SK-N-MC (cell line): ENCODE measurements at places on chromosomes 12 and 14.

DNA sequence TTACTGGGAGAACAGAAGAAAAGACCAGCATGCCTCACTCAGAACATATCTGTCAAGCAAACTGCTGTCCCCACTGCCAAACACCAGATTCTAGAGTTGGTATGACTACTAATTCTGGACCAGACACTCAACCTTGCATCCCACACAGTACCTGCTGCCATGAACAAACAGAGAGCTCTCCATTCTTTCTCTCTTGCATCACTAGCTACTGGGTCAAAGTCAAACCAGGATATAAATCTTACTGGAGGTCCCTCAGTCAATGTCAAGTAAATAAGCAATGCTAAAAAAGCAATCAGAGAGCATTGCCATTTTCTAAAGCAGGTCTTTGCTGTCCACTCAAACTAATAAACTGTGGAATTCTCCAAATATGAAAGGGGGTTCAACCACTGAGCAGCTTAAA, 452.4 kb upstream of the SEL1L start:
- DNase-seq: no peak

- DNase-seq: no peak
Observed at GRCh38 chr14:103155010-103155409, 31.7 kb downstream of the TNFAIP2 start.

DNA sequence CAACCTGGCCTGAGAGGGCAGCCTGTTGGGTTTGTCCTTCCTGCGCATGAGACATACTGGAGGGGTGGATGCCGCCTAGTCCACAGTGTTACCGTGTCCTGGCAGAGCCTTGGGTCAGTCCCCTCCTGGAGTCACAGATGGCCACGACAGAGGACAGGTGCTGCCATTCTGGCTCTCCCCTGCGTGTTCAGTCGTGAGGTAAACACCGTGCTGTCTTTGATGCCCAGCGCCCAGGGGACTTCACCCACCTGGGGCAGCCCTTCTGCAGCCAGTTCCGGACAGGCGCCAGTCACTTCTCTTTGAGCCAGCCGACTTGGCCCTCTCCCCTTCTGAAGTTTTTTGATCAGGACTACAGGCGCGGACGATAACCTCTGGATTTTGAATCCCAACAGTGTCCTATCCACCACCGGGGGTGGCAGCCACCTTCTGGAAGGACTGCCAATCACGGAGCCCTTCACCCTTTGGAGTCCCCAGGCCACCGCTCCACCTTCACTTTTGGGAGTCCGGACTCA, 933.0 kb downstream of the DIO2 start:
- no peak for DNase-seq

DNA sequence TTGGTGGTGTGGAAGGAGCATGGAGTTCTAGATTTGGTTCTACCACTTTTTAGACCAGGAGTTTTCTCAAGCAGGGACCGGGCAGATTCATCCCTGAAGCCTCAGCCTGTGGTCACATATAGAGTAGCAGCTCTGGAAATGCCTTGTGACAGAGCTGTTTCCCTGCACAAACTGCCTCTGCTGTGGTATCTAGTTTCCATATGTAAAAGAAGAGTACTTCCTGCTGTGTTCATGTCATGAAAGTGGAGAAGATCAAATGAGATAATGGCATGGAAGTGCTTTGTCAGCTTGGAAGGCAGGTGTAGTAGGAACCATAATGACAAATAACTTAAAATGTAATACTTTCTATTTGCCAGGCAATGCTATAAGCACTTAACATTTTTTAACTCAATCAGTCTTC, 26.1 kb downstream of the OTUB2 start:
- no peak for DNase-seq

- peak; percentile 51 for DNase-seq
Observed at GRCh38 chr14:68788996-68789820, 3.7 kb downstream of the ZFP36L1 start.

DNA sequence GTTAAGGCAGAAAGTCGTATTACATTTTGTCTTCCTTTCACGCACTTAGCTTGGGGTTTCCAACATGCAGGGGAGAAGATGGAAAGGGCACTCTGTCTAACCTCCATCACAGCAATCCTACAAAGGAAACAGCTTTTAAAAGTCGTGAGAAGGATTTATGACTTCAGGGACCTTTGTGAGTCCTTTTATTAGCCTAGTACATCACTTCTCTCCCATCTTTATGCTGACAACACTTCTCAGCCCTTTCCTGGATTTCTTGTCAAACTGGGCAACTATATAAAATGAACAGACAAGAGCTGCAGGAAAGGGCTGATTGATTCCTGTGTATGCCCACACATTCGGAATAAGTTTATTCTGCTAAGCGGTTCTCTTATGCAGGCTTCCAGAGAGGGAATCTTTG, 159.0 kb downstream of the DERA start:
- DNase-seq: no peak

GRCh38 chr12:8145754-8146441, 10.9 kb upstream of the ZNF705A start:
- DNase-seq: no peak

DNA sequence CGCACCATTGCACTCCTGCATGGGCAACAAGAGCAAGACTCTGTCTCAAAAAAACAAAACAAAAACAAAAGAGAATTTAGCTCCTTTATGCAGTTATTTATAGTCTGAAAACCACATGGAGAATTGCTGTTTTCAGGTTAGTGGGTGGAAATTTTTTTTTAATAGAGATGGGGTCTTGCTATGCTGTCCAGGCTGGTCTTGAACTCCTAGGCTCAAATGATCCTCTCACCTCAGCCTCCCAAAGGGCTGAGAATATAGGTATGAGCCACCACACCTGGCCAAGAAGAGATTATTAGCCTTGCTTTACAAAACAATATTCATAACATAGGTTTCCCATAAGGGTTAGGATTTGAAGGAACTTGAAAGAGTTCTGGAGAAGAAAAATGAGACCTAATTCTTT, 12.1 kb upstream of the SRP54 start:
- no peak for DNase-seq

DNA sequence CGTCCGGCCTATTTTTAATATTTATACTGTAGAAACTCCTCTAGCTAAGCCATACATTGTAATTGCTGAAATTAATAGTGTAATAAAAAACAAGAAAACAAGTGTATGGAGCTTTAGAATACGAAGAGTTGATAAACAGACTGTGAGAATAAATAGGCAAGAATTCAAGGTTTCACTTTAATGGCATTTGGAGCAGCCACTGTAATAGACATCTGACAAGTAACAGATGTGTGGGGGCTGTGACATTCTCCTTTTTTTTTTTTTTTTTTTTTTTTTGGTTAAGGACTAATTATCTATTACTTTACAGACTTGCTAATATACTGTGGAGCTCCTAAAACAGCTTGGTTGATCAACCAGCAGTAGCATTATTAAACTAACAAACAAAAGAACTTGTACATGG, 42.1 kb upstream of the CFAP54 start:
- DNase-seq: no peak

GRCh38 chr12:120534703-120535655, 823 bp downstream of the RNF10 start:
- no peak for DNase-seq

GRCh38 chr14:67500981-67501380, 12.5 kb upstream of the TMEM229B start:
- no peak for DNase-seq

GRCh38 chr14:61461808-61462275, 140.5 kb downstream of the PRKCH start:
- DNase-seq: no peak

- DNase-seq: no peak
Observed at GRCh38 chr12:124994437-124994975, 1.1 kb downstream of the BRI3BP start.

- DNase-seq: no peak
Observed at GRCh38 chr12:26244503-26244902, 49.1 kb downstream of the SSPN start.

GRCh38 chr12:27814411-27814810, 34.4 kb upstream of the MANSC4 start:
- DNase-seq: no peak

DNA sequence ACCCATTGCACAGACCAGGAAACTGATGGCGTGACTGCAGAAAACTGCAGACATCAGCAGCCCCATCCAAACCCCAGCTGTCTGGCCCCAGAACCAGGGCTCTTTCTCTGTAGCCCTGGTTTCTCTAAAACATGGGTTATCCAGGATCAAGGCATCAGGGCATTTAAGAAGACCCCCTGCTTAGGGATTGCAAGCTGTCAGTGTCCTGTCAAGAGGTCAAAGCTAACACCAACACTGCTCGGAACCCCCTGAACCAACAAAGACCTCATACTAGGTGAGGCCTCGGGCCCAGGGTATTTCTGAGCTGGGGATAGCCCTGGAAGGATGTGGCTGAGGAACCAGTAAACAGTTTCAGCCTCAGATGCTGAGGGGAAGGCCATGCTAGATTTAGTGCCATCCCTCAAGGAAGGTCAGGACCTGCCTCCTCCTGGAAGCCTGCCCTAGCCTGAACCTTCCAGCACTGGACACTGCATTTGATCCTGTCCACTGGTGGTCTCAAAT, 39.2 kb downstream of the BCL11B start:
- no peak for DNase-seq
